ENCODE measurements at places on chromosomes 11 and 22.

DNA sequence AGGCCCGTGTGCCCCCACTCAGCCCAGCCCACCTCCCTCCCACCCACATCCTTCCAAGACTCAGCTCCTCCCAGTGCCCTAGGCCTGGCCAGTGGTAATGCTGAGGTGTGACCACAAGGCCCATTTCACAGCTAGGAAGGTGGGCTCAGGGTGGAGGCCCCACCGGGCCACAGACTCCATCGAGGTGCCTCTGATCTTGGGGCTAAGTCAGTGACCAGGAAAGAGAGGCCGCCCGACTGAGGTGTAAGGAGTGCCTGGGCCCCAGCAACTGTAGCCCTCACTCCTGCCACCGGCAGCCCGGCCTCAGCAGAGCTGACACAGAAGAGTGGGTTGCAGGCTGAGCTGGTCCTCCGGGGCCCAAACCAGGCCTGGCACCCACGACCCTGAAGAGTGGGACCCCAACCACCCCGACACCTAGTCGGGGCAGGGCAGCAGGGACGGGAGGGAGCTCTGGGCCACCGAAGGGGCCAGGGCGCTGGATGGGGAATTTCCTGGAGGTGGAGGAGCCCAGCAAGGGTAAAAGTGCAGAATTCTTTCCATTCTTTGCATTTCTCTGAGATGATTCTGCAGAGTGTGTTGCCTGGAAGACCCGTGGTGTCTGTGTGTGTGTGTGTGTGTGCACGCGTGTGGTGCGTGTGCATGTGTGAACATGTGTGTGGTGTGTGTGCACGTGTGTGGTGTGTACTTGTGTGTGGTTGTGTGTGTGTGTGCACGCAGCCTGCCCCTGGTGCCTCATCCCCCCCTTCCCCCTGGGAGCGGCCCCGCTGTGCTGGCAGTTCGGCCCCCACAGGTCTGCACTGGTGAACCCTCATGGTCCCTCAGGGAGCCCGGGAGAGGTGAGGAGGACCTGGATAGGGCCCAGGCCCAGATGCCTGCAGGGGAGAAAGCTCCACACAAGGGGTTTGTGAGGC, 8.3 kb upstream of the PIM3 start:
- no peak for DNase-seq

DNA sequence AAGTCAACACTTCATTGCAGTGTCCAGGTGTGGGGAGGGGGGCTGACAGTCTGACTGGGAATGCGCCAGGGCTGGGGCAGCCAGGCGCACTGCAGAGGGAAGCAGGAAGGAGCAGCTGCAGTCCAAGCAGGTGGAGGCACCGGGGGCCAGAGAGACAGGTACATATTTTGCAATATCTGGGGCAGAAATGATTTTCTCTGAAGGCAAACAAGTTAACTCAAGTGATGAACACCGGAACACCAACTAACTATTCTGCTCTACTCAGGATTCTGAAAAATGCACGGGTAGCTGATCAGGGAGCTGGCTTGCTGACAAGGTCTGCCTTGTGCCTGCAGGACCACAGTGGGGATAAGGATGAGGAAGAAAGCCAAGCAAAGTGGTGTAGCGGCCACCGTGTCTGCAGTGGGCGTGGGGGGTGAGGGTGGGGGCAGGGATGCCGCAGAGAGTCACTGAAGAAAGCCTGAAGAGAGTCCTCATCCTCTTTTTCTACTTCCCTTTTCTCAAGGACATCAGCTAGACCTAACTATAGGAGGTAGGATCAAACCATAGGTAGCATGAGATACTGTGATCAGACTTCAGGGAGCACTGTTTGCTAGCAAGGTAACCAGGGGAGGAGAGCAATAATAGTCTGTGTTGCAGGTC, 83.4 kb downstream of the SCN3B start:
- DNase-seq, result no peak

DNA sequence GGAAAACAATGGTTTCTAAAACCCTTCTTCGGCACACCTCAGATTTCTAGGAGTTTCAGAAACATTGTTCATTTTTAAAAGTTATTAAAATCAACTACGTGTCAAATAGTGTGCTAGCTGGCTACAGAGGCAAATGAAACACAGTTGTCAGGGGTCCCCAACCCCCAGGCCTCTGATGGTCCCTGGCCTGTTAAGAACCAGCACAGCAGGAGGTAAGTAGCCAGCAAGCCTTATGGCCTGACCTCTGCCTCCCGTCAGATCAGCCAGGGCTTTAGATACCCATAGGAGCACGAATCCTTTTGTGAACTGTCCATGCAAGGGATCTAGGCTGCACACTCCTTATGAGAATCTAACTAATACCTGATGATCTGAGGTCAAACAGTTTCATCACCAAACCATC, 648.2 kb downstream of the FAM181B start:
- no peak for DNase-seq

- DNase-seq, result no peak
Observed at GRCh38 chr22:46914481-46914880, 152.0 kb downstream of the TBC1D22A start.

DNA sequence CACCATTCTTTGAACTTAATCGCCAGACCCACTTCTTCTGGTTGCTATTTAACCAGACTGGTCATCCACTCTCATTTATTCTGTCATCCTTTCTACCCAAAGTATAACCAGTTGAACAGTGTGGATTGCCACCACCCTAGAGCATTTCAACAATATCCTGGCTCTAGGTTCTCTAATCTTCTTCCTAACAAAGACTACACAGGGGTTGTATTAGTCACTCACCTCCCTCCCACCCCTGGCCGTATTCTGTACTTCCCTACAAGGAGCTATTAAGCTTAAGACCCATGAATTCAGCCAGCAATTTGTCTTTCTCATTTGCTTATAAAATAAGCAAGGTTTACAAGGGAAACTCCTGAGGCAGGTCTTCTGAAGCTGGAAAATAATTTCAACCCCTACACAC, 46.9 kb upstream of the CEP126 start:
- no peak for DNase-seq

- no peak for DNase-seq
Observed at GRCh38 chr11:707817-708420, 1.9 kb downstream of the EPS8L2 start.

All from stimulated activated effector memory CD8-positive, alpha-beta T cell treated with anti-CD3 and anti-CD28 coated beads, Interleukin-12 subunit alpha, Interleukin-12 subunit beta, amount 100 ng/mL, for 72 hours (primary cell).